Immature natural killer cell (primary cell): ENCODE measurements at places on chromosomes 3 and 15.

- DNase-seq, result no peak
Observed at GRCh38 chr3:63353383-63353782, 75.3 kb downstream of the SYNPR start.

- DNase-seq, result no peak
Observed at GRCh38 chr3:94937980-94938379, 875.1 kb downstream of the NSUN3 start.

DNA sequence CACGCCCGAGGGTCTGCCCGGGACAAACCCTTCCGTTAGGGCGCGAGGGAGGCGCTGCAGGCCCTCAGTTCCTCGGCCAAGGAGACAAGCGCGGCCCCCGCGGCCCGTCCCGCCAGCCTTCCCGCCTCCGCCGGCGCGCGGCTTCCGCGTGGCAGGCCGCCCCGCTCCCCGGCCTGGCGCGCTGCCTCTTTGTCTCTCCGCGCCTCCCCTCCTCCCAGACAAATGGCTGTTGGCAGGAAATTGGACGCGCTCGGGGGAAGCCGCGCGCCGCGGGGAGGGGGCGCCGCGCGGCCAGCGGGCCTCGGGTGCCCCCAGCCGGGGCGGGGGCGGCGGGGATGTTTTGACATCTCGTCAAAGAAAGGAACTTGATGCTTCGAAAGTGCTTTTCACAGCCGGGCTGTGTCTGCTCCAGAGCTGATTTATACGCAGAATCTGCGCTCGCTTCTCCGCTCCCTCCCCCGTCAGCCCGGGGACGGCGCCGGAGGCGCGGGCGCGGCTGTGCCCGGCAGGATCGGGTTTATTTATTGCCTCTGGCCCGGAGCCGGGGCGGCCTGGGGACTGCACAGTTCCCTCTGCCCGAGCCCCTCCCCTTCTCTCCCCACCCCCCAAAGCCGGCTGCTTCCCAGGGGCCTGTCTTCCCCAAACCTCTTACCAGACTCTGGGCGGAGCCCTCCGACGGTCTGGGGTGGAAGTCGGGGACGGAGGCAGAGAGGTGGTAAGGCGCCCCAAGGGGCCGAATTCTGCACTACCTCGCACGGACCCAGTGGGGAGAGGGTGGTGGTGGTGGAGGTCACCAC lies 20.7 kb downstream of the SHF start:
- peak; percentile 82 for DNase-seq

GRCh38 chr15:40266828-40267304 lies 16.0 kb downstream of the ANKRD63 start:
- DNase-seq, result no peak

GRCh38 chr15:22979238-22980188 lies 655 bp downstream of the CYFIP1 start:
- peak; percentile 16 for DNase-seq

DNA sequence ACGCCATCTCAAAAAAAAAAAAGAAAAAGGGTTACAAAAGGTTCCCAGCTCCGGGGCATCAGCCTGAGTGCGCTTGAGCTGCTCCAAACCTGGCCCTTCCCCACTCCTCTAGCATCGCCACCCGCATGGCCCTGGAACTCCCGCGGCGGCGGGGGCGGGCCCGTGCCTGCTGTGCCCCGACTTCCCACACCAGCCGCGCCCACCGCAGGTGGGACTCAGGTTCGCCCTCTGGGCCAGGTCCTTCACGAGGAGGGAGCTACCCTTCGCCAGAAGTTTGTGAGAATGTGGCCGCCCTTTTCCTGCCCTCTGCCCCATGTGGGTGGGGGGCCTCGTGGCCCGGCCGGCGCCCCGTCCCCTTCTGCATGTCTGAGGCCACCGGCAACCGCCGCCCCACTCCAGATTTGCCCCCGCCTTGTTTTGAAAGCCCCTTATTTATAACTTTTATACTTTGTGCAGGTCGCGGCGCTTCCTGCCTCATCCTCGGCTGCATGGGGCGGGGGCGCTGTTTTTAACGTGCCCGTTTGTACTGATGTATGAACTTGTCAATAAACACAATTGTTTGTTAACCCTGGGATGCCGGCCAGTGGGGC lies 507 bp upstream of the JMJD7 start:
- no peak for DNase-seq

DNA sequence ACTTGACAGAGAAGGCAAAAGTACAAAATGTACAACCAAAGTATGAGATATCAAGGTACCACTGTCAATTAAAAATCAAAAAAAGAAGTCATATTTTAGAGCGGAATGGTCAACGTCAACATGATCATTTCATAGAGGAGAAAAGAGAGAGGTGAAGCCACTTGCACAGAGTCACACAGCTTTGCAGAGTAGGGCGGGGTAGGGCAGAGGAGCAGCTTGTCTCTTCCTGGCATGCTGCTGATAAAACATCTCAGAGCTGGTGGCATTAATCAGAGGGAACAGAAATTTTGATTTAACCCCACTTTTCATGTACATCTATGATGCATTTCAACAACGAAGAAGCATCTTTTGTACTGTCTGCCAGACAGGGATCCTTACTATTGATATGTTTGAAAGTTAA lies 5.2 kb upstream of the IGF1R start:
- DNase-seq, result no peak

DNA sequence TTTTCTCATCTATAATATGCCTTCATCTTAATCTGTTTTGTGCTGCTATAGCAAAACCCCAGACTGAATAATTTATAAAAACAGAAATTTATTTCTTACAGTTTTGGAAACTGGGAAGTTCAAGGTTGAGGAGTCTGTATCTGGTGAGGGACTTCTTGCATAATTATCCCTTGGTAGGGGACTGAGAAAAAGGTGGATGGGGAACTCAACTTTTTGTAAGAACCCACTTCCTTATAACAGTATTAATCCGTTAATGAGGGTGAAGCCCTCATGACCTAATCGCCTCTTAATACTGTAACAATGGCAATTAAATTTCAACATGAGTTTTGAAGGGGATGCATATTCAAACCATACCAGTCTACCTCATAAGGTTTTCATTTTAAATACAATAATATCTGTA lies 17.4 kb upstream of the MYH15 start:
- DNase-seq, result no peak

DNA sequence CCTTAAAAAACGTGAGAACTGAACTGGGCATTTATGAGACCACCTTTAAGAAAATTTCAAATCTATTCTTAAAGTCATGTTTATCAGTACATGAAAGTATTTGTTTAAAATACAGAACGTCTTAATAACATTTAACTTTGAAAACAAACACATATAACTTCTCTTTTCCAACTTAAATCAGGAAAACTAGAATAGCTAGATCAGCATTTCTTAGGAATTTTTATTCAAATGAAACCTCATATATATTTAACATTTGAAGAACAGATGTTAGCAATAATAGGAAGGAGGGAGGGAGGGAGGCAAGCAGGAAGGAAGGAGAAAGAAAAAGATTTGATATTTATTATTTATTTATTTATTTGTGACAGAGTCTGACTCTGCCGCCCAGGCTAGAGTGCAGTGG lies 120.2 kb downstream of the NR1I2 start:
- DNase-seq, result no peak

GRCh38 chr3:190385731-190386688 lies 2.0 kb upstream of the CLDN16 start:
- DNase-seq, result no peak

DNA sequence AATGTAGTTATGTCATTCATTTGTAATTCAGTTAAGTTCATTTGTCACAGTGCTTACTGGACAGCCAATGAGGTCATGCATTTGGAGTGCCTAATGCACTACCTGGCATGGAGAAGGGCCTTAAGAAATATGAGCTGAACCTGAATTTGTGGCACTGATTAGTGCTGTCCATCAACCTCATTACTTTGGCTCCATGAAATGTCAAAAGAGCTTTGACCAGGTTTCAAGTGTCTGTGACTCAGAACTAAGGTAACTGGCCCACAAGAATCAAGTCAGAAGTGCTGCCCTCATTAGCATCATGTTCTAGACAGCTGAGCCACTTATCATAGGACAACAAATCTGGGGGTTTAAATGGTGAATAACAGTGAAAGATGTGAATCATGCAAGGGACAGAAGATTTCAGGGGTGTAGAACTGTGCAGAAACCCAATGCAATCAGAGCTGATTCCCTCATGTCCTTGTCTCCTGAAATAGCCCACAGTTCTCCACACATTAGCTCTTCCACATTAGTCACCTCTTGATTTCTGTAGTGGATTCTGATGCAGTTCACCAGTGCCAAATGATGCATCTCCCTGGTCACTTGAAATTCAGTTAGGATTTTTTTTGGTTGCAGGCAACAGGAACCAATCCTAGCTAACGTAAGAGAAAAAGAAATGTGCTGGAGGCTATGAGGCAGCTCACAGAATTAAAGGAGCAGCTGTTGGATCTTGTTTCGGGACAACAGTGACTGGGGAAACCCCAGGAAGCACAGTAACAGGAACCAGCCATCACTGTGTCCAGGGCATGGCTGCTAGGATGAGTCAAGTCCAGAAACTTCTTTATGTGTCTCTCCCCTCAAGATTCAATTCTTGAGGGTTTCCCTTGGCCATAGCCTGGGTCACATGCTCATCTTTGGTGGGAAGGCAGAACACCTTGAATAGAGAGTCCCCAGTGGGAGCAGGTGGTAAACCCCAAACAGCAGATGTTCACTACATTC lies 38.7 kb downstream of the CHST2 start:
- no peak for DNase-seq

GRCh38 chr3:137946356-137946973 lies 63.5 kb upstream of the CLDN18 start:
- no peak for DNase-seq

DNA sequence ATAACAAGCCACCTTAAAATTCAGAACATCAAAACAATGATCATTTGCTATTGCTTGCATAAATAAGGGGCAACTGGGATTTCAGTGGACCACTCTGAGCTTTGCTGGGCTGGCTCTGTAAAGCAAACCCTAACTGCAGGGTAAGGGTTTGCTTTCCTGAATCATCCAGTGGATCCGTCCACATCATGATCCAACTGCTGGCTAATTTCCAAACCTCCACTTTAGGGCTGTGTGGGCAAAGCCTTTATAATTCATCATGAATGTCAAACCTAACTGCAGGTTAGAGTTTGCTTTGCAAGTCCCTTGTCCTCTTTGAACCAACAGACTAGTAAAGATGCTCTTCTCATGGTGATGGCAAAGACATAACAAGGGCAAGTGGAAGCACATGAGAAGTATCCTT lies 76.1 kb downstream of the SYNPR start:
- no peak for DNase-seq

DNA sequence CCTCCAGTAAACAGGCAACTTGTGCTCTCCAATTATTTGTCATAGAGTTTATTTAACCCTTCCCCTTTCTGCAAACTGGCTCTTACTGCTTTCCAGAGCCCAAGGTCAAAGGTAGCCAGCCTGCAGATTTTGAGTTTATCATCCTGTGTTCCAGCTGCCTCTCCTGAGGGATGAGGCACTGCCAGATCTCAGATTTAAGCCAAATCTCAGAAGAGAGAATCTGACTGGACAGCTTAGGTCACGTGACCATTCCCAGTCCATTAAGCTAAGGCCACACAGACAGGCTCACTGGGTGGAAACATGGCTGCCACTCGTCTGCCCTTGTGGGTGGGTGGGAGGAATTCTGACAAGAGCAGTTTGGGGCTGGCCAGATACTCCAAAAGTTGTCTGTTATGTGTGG lies 8.6 kb upstream of the SIAH2 start:
- DNase-seq, result no peak

DNA sequence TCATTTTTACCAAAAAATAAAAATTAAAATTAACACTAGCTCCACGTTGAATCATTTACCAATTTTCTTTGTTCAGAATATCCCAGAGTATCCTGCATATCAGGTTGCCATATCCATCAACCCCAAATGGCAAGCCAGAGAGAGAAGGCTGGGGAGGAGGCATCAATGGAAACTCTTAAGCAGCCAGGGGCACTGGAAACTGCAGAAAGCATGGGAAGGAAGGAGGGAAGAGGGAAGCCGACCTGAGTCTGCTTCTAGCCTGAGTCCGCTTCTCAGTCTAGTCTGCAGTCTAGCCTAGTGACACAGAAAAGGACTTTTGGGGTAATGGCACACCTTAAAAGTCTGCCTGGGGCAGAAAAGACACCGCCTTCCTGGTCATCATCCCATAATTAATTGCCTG lies 1.6 kb upstream of the MTHFS start:
- DNase-seq, result no peak

- no peak for DNase-seq
Observed at GRCh38 chr3:197478746-197479668, 76.8 kb downstream of the BDH1 start.

- DNase-seq, result no peak
Observed at GRCh38 chr15:36903922-36904556, 196.3 kb downstream of the MEIS2 start.

GRCh38 chr15:81929557-81929956 lies 116.3 kb downstream of the MEX3B start:
- no peak for DNase-seq

DNA sequence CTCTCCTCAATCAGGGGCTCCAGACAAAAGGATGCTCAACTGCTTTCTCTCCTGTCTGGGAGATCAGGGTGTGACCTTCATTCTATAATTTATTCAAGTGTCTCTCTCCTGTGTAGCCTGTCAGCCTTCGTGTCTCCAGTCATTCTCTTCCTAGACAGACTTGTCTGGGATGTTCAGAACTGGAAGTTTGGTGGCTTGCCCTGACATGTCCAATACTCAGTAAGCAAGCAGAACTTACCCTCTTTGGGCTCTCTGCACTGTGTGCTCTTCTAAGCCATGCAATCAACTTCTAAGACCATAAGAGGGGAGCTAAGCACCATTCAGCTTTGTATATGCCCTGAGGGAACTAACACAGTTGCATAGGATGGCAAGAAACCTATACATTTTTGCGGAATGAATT lies 14.1 kb downstream of the ACKR2 start:
- no peak for DNase-seq

- DNase-seq, result no peak
Observed at GRCh38 chr3:51988286-51989146, 5.2 kb downstream of the ACY1 start.

DNA sequence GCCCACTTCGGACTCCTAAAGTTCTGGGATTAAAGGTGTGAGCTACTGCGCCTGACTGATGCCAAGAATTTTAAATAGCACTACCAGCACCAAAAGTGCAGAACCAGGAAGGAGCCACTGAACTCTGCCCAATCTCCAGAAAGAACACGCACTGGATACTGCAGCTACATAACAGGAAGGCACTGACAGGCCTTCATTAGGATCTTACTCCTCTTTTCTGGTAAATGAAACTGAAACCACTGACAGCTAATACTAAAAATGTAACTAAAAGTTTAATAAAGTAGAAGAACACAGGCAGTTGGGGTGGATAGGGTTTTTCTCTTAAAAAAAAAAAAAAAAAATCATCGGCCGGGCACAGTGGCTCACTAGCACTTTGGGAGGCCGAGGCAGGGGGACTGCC lies 74.1 kb upstream of the CHRM5 start:
- no peak for DNase-seq

DNA sequence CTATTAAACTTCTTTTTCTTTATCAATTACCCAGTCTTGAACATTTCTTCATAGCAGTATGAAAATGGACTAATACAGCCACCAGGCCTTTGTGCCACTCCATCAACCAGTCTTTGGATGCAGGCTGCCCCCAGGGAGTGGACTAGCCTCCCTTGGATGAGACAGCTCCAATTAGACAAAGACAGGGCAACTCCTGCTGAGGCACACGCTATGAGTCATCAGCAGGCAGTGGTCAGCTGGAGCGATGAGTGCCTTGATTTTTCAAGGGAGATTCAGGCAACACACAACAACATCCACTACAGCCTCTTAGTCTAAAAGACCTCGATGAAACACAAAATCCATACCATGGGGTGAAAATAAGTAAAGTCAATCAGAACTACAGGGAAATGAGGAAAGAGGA lies 160.1 kb downstream of the ARRDC4 start:
- DNase-seq, result no peak
